NCI-H1436 (cell line): ENCODE measurements at places on chromosomes 16 and 17.

DNA sequence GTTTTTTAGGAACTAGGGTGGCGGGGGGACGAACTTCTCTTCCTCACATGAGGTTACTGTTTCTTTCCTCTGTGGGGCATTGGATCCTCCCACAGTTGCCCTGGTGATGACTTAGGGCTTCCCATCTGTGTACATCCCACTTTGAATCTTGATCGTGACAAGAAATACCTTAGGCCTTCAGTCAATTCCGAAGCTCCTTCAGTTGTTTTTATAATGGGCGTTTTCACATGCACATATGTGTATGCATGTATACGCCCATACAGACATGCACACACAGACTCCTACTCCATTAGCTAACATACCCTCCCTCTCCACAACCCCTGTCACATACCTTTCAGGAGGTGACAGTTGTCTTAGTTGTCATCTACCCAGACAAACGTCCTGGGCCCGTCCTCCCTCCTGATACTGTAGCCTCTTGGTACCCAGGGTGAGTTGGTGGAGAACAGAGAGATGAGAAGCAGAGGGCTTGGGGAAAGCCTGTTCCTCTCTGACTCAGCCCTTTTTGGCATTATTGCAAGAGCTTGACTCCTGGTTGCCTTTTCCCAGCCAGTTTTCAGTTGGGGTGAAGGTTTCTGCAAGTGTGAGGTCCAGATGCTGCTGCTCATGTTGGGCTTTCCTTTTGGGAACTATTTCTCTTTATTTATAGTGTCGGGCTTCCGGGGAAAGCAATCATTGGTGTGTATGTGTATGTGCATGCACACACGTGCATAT lies 2.2 kb upstream of the AOC2 start:
- no peak for DNase-seq

GRCh38 chr16:62644030-62644812 lies 608.0 kb upstream of the CDH8 start:
- no peak for DNase-seq

DNA sequence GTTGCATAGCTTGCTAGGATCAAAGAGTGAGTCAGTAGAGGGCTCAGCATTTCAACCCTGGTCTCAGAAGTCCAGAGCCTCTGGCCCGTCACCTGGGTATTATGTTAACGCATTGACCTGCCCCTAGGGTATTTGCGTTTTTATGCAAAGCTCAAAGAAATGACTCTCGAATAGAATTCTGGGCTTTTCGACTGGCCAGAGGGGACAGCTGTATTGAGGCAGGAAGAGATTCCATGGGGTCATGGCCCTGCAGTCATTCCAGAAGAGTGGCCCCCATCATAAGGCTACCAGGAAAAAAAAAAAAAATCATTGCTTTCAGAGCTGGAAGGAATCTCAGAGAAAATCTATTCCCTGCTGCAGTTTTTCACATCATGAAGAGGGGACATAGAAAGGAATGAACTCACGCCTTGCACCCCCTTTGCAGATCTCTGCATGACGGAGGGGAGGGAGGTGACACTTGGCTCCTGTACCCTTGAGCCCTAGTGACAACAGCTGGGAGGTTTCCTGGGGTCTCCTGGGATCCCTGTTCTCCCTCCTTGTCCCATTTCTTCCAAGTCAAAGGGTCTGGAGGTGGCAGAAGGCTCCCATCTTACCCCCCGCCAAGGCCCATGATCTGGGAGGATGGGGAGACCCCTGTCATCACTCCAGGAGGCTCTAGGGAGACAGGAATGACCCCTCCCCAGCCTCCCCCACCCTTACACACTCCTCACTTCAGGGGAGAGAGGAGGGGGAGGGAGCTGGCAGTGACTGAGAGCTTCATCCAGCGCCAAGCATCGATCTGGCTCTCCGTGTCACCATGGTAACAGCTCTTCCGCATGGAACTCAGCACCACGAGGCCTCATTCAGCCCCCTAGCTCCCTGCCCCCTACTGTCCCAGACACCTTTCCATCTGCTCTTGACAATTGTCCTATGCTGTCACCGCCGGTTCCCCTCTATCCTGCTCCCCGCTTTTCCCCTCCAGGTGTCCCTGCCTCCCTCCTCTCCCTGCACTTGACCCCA lies 35.8 kb downstream of the GP2 start:
- no peak for DNase-seq

- DNase-seq: no peak
Measured at GRCh38 chr16:57897996-57898395, 72.9 kb downstream of the CNGB1 start.

GRCh38 chr17:51362811-51363585 lies 102.7 kb downstream of the UTP18 start:
- DNase-seq: no peak
